NCI-H2081 (cell line): ENCODE measurements at places on chromosomes 2 and 18.

DNA sequence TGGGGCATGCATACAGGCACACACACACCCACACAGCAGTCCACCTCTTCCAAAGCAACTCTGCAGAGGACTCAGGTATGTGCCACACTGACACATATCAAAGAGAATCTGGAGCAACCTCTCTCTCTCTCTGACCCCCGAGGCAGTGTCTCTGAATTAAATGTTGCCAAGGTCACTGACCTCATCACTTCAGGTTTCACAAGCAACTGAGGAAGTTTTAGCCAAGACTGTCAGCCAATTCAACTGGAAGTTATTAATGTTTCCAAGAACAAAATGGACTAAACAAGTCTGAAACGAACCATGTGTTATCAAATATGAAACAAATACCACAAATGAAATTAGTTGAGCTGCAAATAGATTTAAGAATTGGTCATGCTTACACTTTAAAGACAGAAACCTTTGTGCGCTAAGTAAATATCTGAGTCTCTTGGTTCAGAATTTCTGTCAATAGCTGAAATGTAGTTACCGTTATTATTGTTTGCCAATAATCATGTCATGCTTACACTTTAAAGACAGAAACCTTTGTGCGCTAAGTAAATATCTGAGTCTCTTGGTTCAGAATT, 86.1 kb downstream of the SLC25A12 start:
- DNase-seq, result no peak

DNA sequence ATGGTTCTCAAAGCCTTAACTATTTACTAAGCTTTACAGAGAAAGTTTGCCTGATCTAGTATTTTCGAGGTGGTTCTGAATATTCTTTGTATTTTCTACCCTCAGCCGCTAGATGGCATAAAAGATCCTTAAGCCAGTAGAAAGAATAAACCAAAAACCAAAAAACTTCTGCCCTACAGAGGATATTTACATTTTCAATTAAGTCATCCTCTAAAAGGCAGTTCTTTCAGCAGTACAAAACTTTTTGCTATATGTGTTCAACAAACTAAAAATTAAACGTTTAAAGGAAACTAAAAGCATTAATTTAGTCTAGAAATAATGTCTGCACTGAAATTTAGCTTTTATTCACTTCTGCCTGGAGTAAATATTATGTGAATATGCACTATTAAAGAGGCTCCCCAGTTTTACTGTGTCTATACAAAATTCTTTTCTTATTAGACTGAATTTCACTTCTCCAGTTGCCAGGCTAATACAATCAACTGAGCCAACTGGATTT, 297.5 kb downstream of the PIEZO2 start:
- DNase-seq, result peak; percentile 40

GRCh38 chr2:5926871-5927512, 234.8 kb downstream of the SOX11 start:
- no peak for DNase-seq

DNA sequence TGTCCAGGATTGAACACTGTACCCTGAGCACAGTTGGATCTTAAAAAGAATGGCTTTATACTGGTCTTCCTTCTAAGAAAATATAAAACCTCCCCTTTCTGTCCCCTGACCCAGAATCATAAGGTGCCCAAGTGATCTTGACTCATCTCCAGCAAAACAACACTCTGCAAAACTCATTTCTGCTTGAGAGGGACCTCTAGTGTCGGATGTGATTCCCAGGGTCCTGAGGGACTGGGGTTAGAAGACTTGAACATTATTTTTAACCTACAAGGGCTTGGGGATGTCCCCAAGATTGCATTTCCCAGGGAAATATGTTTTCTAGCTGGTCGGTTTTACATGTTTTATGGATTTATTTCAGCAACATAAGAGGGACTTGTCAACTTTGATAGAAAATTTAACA, 1318.5 kb upstream of the CELF4 start:
- DNase-seq, result no peak

DNA sequence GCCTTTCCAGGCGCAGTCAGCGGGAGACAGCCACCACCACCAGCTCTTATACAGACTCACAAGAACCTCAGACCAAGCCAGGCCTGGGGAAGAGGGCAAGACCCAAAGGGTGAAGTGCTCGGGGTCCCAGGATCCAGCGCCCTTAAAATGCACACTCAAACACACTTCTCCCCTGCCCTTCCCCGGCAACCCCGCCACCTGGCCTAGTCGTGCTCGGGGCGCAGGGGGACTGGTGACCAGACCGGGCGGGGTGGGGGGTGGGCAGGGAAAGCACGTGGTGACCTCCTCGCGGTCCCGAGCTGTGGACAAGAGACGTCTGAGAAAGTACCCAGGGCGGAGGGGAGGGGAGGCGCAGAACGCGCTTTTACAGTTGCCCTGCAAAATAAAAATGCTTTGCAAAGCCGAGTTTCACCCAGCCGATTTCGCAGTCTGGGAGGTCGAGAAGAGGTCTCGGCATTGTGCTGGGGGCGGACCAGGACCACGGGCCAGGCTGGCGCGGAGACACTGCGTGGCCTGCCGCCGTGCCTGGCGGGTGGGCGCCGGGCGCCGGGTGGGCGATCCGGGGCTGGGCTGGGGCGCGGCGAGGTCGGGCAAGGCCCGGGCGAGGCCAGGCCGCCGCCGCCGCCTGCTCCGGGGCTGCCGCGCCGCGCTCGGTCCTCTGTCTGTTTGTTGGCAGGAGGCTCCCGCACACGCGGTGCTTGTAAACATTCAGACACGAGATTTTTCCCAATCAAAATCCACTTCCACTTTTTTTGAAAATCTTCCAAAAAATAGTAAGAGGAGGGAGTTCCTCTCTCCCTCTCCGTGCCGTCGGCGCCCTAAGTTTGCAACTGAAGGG, 2.0 kb downstream of the BCL11A start:
- DNase-seq, result peak; percentile 64

DNA sequence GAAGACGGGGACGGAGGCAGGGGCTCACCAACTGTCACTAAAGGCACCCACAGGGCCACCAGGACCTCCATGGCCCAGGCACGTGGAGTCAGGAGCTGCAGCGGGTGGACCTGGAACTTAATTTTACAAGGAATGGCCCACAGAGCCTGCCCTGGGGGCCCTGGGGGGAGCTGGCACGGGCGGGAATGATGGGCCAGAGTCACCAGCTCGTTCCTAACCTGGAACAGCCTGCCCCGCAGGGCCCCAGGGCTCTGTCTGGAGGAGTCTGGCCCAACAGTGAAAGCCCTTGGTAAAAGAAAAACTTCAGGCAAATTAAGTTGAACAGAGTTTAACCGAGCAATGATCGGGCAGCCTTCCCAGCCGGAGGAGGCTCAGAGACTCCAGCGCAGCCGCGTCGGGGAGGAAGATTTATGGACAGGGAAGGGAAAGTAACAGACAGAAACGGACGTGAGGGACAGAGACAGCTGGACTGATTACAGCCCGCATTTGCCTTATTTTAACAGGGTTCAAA, 118.4 kb upstream of the TMEM18 start:
- DNase-seq, result no peak

DNA sequence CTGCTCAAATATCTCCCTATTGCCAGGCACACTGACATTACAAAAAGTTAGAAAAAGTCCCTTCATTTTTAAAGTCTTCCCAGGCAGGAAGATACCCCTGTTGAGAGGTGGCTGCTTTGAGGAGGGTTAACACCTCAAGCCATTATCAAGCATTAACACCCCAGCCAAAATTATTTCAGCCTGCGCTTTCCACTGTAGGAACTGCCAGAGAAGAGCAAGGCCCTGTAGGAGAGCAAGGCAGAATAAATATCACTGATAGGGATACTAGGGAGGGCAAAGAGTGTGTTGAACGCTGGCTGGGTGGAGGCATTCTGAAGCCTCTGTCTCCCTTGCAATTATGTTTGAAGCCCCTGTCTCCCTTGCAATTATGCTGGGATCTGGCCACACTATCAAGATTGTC, 1020.7 kb upstream of the CELF4 start:
- DNase-seq, result no peak

- no peak for DNase-seq
Measured at GRCh38 chr18:66048406-66048805, 297.6 kb downstream of the CDH7 start.

DNA sequence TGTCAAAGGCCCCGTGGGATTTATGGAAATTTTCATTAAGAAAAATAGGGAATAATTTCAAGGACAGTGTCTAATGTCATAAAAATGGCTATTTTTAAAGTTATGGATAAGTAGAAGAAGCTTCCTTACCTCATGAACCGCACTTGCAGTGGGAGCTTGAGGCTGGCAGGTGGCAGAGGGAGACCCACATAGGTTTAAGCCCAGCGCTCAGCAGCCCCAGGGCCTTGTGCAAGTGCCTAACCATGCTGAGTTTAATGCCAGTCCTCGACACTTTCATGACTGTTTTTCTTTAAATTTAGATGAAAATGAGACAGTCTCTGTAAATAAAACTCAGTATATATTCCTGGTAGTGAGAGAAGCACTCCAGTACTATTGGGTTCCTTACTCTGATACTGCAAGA, 285.6 kb downstream of the CNTNAP5 start:
- DNase-seq, result no peak

DNA sequence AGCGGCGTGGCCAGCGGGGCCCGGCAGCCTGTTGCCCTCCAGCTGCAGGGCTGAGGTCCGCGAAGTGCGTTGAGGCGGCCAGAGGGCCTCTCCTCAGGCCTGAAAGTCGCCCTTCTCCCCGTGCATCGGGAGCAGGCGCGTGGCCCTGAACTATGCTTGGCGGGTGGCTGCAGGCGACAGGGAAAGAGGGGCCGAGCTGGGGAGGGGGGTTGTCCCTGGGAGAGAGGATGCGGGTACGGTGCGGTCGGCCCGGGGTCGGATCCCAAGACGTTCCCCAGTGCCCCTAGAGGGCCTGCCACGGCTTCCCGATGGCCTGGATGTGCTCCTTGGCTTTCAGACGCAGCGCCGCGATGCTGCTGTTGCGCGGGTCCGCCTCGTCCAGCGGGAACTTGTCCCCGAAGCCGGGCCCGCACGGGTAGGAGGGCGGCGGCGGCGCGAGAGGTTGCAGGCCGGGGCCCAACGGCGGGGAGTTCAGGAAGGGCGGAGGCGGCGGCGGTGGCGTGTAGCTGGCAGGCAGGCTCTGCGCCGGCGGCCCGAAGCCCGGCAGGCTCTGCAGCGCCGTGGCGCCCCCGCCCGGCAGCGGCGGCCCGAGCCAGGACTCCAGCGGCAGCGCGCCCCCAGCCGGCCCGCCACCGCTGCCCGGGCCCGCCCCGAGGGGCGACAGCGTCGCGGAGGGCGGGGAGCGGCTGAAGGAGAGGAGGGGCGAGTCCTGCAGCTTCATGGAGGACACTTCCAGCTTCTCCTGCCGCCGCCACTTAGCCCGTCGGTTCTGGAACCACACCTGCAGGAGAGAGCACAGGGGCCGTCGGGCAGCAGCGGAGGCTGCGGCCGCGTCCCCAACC, 4.3 kb downstream of the RAX start:
- peak; percentile 10 for DNase-seq

GRCh38 chr2:203900253-203900652, 32.7 kb downstream of the CTLA4 start:
- no peak for DNase-seq

DNA sequence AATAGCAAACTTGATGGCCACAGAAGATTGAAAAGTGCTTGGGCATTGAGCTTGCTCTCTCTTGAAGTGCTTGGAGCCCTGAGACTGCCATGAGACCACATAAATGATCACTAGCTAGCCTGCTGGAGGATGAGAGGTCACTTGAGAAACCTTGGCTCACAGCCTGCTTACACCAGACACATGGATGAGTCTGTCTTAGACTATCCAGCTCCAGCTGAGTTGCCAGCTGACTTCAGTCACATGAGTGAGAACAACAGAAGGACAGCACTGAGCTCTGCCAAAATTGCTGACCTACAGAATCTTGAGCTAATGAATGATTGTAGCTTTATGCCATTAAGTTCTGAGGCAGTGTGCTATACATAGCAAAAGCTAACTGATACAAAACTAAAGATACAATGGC, 18.1 kb downstream of the NABP1 start:
- DNase-seq, result no peak

- no peak for DNase-seq
Measured at GRCh38 chr2:204505488-204505887, 39.8 kb upstream of the PARD3B start.

- DNase-seq, result no peak
Measured at GRCh38 chr2:109207176-109207575, 78.2 kb downstream of the SH3RF3 start.

DNA sequence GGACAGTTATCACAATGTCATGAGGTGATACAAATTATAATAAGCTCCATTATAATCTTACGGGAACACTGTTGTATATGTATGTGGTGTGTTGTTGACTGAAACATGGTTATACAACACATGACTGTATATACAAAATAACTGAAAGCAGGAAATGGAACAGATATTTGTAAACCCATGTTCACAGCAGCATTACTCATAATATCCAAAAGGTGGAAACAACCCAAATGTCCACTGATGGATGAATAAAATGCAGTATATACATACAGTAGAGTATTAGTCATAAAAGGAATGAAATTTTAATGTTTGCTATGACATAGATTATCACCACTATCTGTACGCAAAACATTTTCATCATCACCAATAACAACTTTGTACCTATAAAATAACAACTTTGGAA, 107.3 kb downstream of the USP34 start:
- no peak for DNase-seq

DNA sequence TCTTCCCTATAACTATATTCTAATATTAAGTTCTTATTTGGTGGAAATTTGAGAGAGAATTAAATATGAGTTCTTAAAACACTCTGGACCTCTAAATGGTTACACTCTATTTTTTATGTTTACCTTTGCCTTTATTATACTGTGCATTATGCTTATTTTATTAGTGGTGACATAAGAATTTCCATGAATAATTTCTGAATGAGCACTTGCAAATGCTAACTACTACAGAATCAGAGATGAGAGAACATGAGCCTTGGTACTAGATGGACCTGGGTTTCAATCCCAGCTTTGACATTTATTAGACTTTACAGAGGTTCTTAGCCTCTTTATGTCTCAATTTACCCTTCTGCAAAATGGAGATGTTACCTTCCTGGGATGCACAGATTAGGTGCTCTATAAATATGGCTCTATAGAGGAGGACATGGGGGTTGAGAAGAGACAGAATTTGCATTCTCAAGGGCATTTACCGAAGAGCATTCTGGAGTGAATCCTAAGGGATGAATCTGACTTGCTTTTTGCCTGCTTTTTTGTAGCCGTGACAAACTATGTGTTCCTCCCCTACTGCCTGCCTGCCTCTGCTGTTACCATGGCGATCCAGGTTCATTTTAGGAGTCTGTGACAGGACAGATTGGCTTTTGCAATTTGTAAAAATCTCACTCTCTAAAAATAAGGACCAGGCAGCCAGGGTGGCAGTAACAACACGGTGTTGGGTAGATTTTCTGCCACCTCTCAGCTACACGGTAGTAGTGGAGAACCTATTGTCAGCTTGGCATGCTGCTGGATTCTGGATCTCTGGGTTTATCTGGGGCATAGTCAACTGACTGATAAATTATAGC, 20.7 kb upstream of the CNRIP1 start:
- no peak for DNase-seq
